Hematopoietic multipotent progenitor cell treated with erythropoietin and hydrocortisone succinate and interleukin-3 and kit ligand, for 17 days (in vitro differentiated cells): ENCODE measurements at places on chromosomes 6 and 20.

DNA sequence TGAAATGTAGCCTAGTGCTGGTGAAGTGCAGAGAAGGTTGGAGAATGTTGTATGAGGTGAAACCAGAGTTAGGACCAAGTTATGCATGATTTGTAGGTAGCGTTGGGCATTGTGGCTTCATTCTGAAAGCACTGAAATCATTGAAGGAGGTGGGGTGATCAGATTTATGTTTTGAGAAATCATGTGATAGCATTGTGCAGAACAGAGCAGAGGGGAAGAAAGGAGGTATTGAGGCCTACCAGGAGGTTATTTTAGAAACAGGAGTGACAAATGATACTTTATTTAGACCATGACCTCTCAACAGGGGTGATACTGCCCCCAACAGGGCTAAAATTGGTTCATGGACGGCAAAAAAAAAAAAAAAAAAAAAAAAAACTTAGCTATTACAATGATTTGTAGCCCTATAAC, 15.6 kb upstream of the HMGN3 start:
- no peak for DNase-seq

DNA sequence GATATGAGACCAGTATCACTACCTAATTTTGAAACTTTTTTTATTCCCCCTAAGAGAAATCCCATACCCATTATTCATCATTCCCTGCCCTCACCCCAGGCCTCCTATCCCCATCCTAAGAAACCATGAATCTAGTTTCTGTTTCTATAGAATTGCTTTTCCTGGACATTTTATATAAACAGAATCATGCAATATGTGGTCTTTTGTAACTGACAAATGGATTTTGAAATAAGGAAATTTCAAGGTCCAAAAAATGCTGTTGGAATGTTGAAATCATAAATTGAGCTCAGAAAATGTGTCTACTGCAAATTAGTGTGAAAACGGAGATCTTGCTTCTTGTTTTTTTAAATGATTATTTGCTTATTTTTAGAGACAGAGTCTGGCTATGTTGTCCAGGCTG, 25.1 kb downstream of the RNF217 start:
- no peak for DNase-seq

GRCh38 chr6:99933129-99933528, 60.9 kb downstream of the MCHR2 start:
- DNase-seq = no peak

DNA sequence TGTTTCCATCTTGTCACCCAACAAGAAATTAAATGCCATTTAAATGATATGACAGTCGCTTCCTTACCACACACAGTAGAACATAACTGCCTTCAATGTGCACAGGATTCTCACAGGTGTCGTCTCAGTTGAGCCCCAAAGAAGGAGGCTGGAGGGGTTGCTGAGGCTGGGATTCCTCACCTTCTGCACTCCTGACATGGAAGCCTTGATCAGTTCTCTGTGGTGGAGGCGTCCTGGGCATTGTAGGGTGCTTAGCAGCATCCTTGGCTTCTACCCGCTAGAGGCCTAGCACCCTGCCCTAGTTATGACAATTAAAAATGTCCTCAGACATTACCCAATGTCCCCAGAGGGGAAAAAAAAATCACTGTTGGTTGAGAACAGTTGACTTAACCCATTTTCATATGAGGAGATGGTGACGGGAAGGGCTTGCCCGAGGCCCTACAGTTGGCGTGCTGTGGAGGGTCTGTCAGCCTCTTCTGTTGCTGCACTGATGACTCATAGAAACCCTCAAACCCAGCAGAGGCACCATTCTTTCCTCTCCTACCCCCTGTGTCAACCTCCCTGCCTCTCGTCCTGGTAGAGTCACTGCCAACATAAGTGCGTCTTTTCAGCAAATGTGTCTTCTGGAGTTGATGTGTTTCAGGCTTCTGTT, 19.3 kb upstream of the ZNF831 start:
- no peak for DNase-seq
